ENCODE measurements at places on chromosomes 5 and 9.

GRCh38 chr5:87115839-87116364, 151.8 kb upstream of the RASA1 start:
- no peak overlapping the region for H3K27ac ChIP-seq
- no peak overlapping the region for H3K4me3 ChIP-seq
- no peaks in the 10 kb centered on the region for H3K27me3 ChIP-seq
- no peak for DNase-seq

DNA sequence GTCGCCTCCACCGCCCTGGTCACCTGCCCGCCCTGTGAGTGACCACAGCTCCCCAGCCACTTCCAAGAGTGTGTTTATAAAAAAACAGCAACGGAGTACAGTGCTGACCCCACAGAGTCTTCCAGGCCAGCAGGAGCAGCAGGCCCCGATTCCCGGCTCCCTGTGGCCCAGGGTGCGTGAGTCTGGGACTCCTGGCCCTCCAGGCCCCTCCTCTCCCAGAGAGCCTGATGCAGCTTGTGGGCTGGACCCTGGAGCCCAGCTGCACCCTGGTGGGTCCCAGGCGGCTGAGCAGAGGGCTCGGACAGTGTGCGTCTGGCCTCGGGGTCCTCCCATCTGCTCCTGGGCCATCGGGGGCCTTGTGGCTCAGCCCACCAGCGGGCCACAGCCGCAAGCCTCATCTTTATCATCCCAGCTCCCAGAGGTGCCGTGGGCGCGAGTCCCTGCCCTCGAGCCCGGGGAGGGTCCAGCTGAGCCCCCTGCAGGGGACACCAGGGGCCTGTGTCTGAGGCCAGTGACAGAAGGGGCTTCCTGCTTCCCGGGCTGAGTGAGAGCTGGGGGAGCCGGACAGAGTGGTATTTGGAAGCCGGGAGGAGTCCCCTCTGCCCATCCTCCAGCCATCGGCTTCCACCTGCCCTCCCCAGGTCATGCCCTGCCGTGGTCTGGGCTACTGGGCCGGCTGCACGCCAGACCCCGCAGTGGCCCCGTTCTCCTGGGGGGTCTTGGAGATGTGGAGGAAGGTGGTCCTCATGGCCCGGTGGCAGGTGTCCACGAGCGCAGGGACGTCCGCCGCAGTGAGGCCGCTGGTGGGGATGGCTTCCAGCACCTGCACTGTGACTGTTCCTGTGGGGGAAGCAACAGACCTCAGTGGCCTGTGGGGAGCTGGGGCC, 10.6 kb downstream of the EGFL7 start:
- H3K4me1 ChIP-seq = no peaks in the 10 kb centered on the region
- H3K27ac ChIP-seq = no peak overlapping the region
- peaks cover 3% of the 10 kb centered on the region for H3K27me3 ChIP-seq
- peaks cover 16% of the 10 kb centered on the region for H3K36me3 ChIP-seq
- no peak overlapping the region for H3K4me3 ChIP-seq

DNA sequence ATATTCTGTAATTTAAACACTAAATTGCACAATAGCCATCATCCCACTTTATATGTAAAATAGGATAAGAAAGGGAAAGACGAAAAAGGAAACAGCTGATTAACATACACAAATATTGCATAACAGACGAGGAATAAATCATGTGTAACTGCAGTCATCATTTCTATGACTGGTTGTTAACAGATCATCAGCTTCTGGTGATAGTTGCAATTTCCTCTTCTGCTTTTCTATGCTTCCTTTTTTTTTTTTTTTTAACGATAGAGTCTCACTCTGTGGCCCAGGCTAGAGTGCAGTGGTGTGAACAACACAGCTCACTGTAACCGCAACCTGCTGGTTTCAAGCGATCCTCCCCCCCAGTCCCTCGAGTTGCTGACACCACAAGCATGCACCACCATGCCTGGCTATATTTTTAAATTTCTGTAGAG, 22.5 kb upstream of the JAKMIP2 start:
- peaks cover 18% of the 10 kb centered on the region for H3K27me3 ChIP-seq
- peak overlapping the region; percentile 25 for H3K4me3 ChIP-seq
- peak overlapping the region; percentile 62 for H3K27ac ChIP-seq
- DNase-seq = no peak

DNA sequence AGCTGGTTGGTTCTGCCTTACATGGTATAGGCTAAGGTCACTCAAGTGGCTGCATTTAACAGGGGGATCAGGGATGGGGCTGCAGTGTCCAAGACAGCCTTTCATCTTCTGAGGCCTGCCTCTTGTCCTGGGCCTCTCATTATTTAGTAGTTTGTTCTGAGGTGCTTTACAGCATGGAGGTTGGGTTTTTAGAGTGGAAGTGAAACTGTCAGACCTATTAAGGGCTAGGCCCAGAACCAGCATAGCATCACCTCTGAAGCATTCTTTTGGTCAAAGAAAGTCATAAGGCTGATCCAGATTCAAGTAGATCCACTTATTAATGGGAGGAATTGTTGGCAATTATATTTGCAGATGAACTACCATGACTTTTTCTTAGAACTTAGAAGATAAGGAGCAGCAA, 146.0 kb upstream of the NMUR2 start:
- no peaks in the 10 kb centered on the region for H3K36me3 ChIP-seq
- no peak overlapping the region for H3K27ac ChIP-seq
- H3K4me1 ChIP-seq = no peaks in the 10 kb centered on the region
- H3K4me3 ChIP-seq = no peak overlapping the region
- DNase-seq = no peak

- H3K36me3 ChIP-seq = no peaks in the 10 kb centered on the region
- no peak for DNase-seq
- H3K4me3 ChIP-seq = no peak overlapping the region
- peaks cover 12% of the 10 kb centered on the region for H3K4me1 ChIP-seq
- H3K27me3 ChIP-seq = peaks cover 28% of the 10 kb centered on the region
Observed at GRCh38 chr9:88072831-88073375, 65.4 kb downstream of the SPATA31C2 start.

GRCh38 chr5:113043491-113043931, 66.9 kb downstream of the DCP2 start:
- no peak for DNase-seq
- peaks cover 13% of the 10 kb centered on the region for H3K4me1 ChIP-seq

DNA sequence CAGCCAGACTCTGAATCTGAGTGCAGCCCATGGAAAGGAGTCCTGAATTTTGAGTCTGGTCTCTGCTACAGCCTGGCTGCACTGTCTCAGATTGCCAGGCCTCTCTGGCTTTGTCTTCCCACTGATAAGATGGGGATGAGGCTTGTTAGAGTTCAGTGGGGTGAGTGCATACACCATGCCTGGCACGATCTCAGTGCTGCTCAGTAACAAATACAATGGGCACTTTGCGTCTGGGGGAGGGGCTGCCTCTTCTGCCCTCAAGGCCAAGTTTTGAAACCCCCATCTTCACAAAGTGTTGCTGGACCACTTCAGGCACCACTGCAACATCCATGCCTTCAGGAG, 49.0 kb downstream of the PPARGC1B start:
- no peaks in the 10 kb centered on the region for H3K27me3 ChIP-seq
- H3K36me3 ChIP-seq = peaks cover 2% of the 10 kb centered on the region
- H3K4me3 ChIP-seq = peak overlapping the region; percentile 46
- no peak for DNase-seq

DNA sequence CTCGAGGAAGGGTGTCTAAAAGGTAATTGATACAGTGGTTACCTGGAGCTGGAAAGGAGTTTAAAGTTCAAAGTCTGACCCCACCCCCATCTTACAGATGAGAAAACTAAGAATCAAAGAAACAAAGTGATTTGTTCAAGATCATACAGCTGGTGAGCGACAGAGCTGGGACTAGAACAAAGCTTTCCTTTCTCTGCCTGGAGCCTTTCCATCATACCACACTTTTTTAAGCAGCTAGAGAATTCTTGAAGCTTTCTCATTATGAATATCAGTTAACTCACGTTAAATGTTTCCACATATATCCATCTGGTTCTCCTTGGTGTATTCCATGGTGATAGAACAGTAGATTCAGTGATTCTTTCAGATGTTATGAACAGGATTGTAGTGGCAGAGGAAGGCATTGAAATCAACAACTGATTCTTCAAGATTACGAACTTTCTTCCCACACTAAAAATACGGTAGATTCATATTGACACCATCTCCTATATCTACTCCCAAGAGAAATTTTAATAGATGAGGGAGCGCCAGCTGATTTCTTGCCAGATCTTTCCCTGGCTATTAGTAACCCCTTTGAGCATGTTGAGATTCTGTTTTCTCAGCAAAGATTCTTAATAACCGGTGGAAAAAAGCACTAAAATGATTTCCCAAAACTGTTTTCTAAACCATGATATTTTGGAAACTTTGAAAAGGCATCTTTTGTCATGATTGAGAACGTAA, 233.7 kb downstream of the ADAMTSL1 start:
- H3K4me1 ChIP-seq = no peaks in the 10 kb centered on the region
- H3K27me3 ChIP-seq = no peaks in the 10 kb centered on the region
- no peak for DNase-seq

- H3K27me3 ChIP-seq = no peaks in the 10 kb centered on the region
- H3K27ac ChIP-seq = no peak overlapping the region
- DNase-seq = no peak
- H3K4me1 ChIP-seq = no peaks in the 10 kb centered on the region
Observed at GRCh38 chr5:19837536-19838174, 150.3 kb downstream of the CDH18 start.

DNA sequence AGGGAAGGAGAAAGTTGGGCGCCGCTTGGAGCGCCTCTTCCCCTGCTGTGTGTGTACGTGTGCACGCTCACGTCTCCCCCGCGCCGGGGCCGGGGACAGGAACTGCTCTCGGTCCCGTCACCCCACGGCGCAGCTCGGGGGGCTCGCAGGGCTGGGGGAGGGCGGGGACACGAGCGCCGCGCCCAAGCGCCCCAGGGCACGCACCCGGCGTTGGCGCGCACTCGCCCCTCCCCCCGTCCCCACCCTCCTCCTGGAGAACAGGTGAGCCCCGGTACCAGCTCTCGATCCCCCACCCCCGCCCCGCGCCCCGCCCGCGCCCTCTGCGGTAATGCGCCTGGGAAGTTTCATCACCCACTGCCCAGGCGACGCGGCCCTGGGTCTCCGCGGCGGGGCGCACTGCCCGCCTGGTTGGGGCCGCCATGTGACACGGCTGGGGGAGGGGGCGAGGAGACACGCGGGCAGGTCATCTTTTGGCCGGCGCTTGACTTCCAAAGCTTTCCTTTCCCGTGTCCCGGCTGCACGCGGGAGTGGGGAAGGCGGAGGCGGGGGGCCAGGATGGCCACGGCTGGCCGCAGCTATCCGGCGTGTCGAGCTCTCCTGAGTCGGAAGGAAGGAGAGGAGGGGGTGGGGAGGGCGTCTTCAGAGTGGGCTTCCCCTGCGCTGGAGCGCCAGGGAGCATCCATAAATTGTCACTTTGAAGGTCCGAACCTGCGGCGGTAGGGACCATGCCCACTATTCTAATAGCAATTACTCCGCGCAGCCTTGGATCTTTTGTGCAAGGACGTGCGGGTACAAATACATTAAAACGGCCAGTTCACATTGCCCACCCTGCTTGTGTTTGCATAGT, 1.5 kb upstream of the STC2 start:
- H3K27ac ChIP-seq = no peak overlapping the region
- H3K4me3 ChIP-seq = no peak overlapping the region
- H3K27me3 ChIP-seq = peaks cover 61% of the 10 kb centered on the region
- no peaks in the 10 kb centered on the region for H3K36me3 ChIP-seq

DNA sequence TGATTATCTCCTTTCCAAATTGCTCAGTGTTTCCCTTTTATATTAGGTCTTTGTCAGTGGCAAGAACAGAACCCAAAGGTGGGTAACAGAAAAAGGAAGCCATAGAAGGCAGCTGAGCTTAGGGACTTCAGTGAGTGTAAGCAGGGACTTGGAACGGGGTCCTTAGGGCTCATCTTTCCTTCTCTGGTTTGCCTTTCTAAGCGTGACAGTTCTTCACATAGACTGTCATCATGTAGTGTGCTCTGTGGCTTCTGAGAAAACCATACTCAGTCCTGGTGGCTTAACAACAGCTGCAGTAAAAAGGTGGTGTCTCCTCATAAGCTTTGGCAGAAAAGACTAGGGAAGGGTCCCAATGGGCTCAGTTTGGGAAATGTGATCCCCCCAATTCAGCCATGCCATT, 108.8 kb downstream of the SLC12A2 start:
- peaks cover 20% of the 10 kb centered on the region for H3K36me3 ChIP-seq
- H3K27ac ChIP-seq = no peak overlapping the region
- no peaks in the 10 kb centered on the region for H3K27me3 ChIP-seq
- DNase-seq = no peak
- H3K4me1 ChIP-seq = no peaks in the 10 kb centered on the region
- no peak overlapping the region for H3K4me3 ChIP-seq

DNA sequence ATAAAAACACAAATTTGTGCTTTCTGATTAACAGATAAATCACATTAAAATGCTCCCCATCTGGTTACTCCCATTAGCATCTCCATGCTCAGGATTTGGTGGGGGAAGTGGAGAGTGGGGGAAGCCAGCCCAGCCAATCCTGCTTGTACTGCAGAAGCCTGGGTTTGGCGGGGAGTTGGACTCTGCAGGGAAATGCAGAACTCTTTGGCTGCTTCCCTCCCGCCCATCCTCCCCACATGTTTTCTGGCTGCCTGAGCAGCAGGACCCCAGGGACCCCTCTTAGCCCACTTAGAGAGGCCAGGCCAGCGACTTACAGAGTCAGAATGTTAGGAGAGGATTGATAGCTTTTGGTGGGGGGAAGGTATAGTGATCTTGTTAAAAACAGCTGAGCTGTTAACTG, 59.5 kb upstream of the FOXI1 start:
- no peaks in the 10 kb centered on the region for H3K27me3 ChIP-seq
- no peak overlapping the region for H3K27ac ChIP-seq
- DNase-seq = no peak
- no peak overlapping the region for H3K4me3 ChIP-seq

GRCh38 chr9:129968690-129969485, 74.1 kb downstream of the FNBP1 start:
- H3K27ac ChIP-seq = peak overlapping the region; percentile 1
- H3K27me3 ChIP-seq = no peaks in the 10 kb centered on the region
- peaks cover 53% of the 10 kb centered on the region for H3K4me1 ChIP-seq
- H3K4me3 ChIP-seq = no peak overlapping the region
- H3K36me3 ChIP-seq = peaks cover 78% of the 10 kb centered on the region

GRCh38 chr9:80792726-80793125, 896.6 kb downstream of the TLE1 start:
- H3K36me3 ChIP-seq = peaks cover 21% of the 10 kb centered on the region
- DNase-seq = no peak
- no peaks in the 10 kb centered on the region for H3K4me1 ChIP-seq
- H3K4me3 ChIP-seq = no peak overlapping the region

- no peaks in the 10 kb centered on the region for H3K4me1 ChIP-seq
- H3K27ac ChIP-seq = no peak overlapping the region
- no peak for DNase-seq
- H3K4me3 ChIP-seq = no peak overlapping the region
- H3K27me3 ChIP-seq = no peaks in the 10 kb centered on the region
Observed at GRCh38 chr9:13263511-13263910, 16.0 kb downstream of the MPDZ start.

- no peak for DNase-seq
- peaks cover 33% of the 10 kb centered on the region for H3K4me1 ChIP-seq
- H3K4me3 ChIP-seq = peak overlapping the region; percentile 97
Observed at GRCh38 chr5:73496984-73497457, 1.2 kb upstream of the BTF3 start.

DNA sequence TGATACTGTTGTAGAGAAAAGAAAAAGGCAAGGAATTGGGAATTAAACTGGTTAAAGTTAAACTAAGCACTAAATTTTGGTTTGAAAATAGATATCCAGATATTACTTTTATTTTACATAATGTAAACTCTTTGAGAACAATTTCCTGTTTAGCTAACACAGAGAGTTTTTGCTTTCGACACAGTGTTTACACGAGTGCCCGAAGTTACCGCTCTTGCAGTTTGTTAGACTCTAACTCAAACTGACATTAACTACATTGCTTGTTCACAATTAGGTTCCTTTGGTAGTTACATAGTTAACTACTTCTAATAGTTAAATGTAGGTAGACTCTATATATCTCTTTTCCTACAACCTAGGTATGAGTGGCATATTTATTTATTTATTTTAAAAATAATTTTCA, 117.1 kb upstream of the CHD1 start:
- H3K27me3 ChIP-seq = no peaks in the 10 kb centered on the region
- no peak overlapping the region for H3K27ac ChIP-seq
- no peak for DNase-seq
- peaks cover 11% of the 10 kb centered on the region for H3K4me1 ChIP-seq
